ENCODE measurements at places on chromosomes 3 and 15.

DNA sequence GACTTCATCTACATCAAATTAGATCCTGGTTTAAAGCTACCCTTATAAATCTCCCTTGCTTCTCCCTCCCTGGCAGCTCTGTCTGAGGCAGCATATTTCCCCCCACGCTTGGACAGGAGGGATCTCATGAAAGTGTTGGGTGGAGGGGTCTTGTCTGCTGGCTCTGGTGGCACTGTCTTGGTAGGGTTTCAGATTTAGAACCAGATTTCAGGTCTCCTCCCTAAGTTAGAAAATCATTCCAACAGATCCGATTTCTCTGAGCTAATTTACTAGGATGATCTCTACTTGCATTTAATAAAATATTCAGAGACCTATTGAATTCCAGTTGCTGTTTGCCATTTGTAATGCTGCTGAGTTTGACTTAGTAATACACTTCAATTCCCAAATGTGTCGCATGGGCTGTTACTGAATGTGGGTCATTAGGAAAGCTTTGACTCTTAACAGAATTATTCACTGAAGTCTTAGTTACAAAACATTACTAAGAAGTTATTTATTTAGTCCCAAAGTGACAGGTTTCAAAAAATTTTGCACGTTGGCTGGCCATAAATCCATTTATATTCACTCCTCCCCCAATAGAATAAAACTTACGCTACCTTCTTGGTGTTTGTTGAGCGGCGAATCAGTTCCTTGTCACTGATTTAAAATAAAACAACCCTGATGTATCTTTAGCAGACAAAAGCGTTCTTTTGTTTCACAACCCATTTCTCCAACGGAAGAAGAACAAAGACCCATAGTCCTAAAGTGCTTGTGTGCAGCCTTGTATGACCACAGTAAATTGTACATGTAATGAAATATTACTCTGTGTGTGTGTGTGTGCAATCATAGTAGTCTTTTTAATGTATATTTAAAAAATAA lies 84.5 kb downstream of the TRAK1 start:
- DNase-seq = no peak

- DNase-seq = no peak
Observed at GRCh38 chr3:49611719-49612118, 57.4 kb downstream of the BSN start.

- peak; percentile 73 for DNase-seq
Observed at GRCh38 chr15:31434588-31435260, 108.1 kb downstream of the KLF13 start.

GRCh38 chr3:111481551-111481950 lies 60.4 kb upstream of the CD96 start:
- no peak for DNase-seq

- DNase-seq = no peak
Observed at GRCh38 chr3:167109746-167110145, 270.4 kb downstream of the ZBBX start.

DNA sequence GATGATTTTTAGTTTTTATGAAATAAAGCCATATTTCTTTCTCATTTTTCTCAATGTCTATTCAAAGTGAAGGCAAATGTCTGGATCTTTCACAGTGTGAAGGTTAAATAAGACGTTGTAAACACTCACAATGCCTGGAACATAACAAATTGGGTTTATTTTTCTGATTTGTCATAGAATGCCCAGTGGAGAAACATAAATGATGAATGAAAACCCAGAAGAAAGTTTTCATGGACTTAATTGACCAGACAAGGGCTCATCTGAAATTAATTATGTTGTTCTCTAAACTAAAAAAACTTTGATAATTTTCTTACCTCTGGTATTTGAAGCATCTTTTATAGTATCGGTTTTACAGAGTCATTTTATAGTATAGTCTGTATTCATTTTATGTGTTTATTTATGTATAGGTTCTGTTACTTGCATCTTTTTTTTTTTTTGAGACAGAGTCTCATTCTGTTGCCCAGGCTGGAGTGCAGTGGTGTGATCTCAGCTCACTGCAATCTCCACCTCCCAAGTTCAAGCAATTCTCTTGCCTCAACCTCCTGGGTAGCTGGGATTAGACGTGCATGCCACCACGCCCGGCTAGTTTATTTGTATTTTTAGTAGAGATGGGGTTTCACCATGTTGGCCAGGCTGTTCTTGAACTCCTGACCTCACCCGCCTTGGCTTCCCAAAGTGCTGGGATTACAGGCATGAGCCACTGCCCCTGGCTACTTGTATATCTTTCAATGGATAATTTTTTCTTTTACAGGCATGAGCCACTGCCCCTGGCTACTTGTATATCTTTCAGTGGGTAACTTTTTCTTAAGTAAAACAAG lies 15.1 kb upstream of the BNIP2 start:
- no peak for DNase-seq

DNA sequence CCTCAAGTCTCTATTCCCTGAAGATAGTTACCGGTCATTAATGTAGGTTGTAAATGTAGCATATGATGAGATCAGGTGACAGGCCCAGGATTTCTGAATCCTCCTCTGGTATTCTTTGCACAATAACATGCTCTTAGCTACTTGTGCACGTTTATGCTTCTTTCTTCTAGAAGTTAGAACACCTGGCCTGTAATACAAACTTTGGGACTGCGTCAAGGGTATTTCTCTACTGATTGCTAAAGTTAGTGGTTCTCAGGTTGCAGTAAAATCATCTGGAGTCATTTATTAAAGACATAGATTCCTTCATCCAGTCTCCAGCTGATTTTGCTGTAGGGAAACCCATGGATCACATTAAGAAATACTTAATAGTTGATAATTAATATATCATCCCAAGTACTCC lies 48.0 kb downstream of the UNC13C start:
- no peak for DNase-seq

- no peak for DNase-seq
Observed at GRCh38 chr3:47870702-47871260, 67.8 kb downstream of the DHX30 start.

DNA sequence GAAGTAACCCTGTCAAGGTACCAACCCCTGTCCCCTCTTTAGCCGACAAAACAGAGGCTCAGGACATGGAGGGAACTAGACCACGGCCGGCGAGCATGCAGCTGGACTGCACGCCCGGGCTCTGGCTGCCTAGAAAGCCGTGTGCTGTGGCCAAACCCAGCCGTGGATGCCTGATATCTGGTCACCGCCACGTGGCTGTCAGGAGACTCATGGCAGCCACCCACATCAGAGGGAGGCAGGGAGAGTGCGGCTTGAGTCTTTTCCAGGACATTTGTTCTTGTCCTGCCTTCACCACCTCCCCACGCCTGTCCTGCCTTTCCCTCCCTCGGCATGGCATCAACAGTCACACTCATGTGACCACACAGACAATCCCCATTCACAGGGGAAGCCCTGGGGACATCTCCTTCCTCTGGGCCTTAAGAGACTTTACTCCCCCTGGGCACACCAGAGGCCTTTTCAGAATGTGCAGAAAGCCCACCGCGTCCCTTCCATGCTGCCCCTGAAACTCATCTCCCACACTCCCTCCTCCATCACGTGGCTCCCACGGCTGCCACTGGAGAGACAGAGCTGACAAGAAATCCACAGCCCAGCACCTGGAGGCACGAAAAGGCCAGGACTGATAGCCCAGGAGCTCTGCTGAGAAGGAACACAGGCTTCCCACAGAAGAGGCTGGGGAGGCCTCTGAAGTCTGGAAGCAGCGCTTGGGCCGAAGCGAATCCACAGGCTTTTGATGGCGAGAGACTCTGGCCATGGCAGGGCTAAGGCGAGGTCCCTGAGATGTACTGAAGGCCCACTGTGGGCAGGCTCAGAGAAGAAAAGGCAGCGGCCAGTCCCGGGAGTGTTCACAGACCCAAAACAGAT lies 71.2 kb upstream of the IQSEC1 start:
- no peak for DNase-seq

DNA sequence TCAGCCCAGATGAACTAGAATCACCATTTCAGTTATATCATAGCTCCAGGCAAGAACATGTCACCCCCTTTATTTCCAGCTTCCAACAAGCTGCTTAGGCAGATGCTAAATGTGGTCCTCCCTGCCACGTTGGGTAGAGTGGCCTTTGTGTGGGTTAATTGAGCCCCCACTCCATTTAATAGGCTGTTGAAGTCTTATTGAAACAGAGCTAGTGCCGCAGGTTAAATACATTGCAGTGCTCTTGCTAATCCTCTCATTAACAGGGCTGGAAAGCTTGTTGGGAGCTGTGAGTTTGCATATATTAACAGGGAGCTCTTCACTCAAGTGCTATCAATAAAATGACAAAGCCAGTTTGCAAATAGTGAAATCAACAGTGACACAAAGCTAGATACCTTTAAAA lies 248.4 kb upstream of the CMC1 start:
- no peak for DNase-seq

GRCh38 chr3:13571264-13571663 lies 22.3 kb downstream of the FBLN2 start:
- DNase-seq = no peak

DNA sequence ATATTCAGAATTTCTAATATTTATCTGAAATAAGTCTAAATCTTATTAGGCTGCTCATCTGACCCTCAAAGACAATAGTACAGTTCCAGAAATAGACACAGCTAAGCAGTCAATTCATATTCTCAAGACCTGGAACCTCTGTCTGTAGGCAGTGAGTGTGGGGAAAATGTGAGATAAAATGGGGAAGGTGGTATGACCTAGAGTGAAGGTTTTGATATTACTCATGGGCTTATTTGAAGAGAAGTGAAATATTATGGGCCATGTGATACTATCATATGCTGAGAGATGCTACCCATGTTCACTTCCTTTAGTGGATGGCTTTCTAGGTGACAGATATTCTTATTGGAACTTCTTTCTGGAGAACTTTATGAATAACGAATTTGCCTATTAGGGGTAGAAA lies 33.5 kb downstream of the TGFBR2 start:
- DNase-seq = no peak

DNA sequence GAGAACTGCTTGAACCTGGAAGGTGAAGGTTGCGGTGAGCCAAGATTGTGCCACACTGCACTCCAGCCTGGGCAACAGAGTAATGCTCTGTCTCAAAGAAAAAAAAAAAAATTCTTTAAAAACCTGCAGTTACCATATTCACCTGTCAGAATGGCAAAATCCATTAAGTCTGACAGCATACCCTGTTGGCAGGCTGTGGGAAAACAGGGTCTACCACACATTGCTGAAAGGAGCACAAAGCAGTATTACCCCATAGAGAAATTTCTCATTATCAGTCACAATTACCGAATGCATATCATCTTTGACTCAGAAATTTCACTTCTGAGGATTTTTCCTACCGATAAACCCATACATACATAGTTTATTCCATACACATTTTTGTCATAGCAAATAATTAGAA lies 264.1 kb upstream of the SLCO3A1 start:
- DNase-seq = peak; percentile 6

DNA sequence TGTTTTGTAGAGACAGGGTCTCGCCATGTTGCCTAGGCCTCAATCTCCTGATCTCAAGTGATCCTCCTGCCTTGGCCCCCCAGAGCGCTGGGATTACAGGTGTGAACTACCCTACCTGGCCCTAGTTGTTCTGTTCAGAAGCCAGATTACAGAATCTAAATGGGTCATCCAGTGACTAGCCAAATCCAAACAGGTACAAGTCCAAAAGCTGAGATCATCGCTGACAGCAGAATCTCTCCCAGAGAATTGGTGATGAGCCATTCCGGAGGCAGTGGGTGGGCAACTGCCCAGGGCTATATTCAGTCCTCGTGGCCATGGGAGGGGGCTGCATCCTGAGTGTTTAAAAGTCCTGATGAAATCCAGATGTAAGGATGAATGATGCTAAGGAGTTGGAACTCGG lies 47.5 kb upstream of the SEMA4B start:
- DNase-seq = no peak

DNA sequence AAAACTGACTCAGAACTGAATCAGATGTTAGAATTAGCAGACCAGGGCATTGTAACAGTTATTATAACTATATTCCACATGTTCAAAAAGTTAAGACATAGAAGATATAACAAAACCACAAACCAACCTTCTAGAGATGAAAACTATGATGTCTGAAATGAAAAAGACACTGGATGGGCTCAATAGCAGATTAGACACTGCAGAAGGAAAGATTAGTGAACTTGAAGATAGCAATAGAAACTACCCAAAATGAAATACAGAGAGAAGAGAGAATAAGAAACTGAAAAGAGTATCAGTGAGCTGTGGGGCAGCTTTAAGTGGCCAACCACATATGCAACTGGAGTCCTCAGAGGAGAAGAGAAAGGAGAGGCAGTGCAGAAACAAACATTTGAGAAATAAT lies 132.0 kb upstream of the ATP2B2 start:
- DNase-seq = no peak

- no peak for DNase-seq
Observed at GRCh38 chr15:73806698-73807483, 53.7 kb upstream of the INSYN1 start.

- no peak for DNase-seq
Observed at GRCh38 chr15:100336061-100336460, 5.7 kb downstream of the ADAMTS17 start.

DNA sequence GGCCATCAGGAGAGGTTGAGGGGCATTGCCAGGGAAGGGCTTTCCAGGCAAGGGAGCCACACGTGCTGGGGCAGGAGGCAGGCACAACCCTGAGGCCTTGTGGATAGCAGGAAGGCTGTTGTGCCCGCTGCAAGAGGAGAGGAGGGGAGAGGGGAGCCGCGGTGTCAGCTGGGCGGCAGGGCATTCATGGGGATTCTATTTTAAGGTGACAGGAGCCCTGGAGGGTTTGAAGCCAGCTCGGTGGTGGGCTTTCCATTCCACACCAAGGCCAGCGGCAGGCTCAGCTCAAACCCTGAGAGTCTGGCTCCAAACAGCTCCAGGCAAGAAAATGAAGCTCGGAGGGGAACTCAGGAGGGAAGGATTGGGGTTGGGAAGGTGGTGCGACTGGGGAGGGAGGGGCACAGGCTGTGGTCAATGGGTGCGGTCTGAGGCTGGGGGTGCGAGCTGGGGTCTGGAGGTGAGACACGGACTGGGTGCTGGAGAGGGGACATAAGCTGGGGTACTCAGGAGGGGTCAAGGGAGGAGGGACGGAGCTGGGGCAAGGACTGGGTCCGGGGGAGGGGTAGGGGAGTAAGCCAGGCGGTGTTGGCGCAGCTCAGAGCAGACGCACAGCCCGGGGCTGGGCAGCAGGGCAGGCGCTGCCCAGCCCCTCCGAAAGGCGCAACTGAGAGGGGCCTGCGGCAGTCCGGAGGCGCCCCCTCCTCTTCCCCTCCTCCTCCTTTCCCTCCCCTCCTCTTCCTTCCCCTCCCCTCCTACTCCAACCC lies 43.4 kb downstream of the TPRA1 start:
- no peak for DNase-seq

- DNase-seq = no peak
Observed at GRCh38 chr3:169661361-169662131, 2.0 kb downstream of the MECOM start.

GRCh38 chr3:65210026-65210814 lies 522.4 kb upstream of the ADAMTS9 start:
- DNase-seq = no peak

GRCh38 chr3:132448216-132448961 lies 31.1 kb downstream of the DNAJC13 start:
- no peak for DNase-seq

GRCh38 chr3:139948467-139948866 lies 13.5 kb downstream of the CLSTN2 start:
- DNase-seq = no peak

- no peak for DNase-seq
Observed at GRCh38 chr3:46266598-46266997, 24.3 kb downstream of the CCR3 start.

Data from activated T-cell treated with anti-CD3 and anti-CD28 coated beads for 48 hours (primary cell).